ENCODE measurements at places on chromosomes 6 and 20. TPM values are rescaled to one million over a fixed set of nuclear protein-coding genes. Genes with fewer than 3 reads are reported as not detected.
A peak's percentile ranks its signal among the peaks of the same experiment; 100 is the strongest.

Gene IP6K3
- total RNA-seq: not detected

Gene POPDC3
- not detected for total RNA-seq

Gene HLA-DRA
- total RNA-seq: 204 TPM

DNA sequence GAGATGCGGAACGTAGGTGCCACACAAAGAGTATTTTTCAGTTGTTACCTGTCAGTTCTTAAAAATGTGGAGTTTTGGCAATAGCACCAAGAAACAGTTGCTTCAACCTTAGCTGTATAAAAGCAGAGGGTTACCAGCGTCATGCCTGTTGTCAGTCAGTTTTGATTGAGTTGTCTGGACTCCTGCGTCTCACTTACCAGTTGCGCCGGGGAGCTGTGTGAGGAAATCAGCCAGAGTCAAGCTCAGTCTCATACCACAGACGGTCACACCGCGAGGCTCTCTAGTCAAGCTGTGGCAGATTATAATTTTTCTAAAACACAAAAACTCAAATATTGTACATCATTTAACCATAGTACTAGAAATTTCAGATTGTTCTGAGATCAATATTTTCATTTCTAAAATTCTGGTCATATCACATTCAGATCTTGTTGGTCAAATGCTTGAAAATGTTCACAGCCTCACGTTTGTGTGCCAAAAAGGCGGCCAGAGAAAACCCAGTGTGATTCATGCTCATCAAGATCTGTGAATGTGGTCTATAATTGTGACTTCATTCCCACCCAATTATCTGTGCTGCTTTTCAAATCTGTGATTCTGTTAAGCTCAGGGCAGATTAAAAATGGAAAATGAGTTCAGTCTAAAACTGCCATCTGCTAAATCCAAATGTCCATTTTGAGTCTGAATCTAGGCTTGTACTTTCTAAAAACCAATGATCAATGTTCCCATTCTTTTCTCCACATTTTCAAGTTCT lies 37.5 kb downstream of the SASH1 start:
- no peak overlapping the region for H3K27ac ChIP-seq
- no peak for DNase-seq
- no peak overlapping the region for H3K4me3 ChIP-seq
- peaks cover 2% of the 10 kb centered on the region for H3K27me3 ChIP-seq
- H3K36me3 ChIP-seq: no peaks in the 10 kb centered on the region

- H3K4me1 ChIP-seq: peaks cover 55% of the 10 kb centered on the region
- peaks cover 7% of the 10 kb centered on the region for H3K27me3 ChIP-seq
- H3K27ac ChIP-seq: peak overlapping the region; percentile 92
- DNase-seq: peak; percentile 61
- H3K36me3 ChIP-seq: peaks cover 60% of the 10 kb centered on the region
- H3K4me3 ChIP-seq: peak overlapping the region; percentile 93
Measured at GRCh38 chr20:64077094-64077493, 2.2 kb downstream of the RGS19 start.

- H3K4me3 ChIP-seq: no peak overlapping the region
- H3K4me1 ChIP-seq: peaks cover 23% of the 10 kb centered on the region
- H3K27ac ChIP-seq: no peak overlapping the region
- DNase-seq: no peak
- peaks cover 68% of the 10 kb centered on the region for H3K27me3 ChIP-seq
Measured at GRCh38 chr6:56951049-56951831, 3.7 kb upstream of the BEND6 start.

DNA sequence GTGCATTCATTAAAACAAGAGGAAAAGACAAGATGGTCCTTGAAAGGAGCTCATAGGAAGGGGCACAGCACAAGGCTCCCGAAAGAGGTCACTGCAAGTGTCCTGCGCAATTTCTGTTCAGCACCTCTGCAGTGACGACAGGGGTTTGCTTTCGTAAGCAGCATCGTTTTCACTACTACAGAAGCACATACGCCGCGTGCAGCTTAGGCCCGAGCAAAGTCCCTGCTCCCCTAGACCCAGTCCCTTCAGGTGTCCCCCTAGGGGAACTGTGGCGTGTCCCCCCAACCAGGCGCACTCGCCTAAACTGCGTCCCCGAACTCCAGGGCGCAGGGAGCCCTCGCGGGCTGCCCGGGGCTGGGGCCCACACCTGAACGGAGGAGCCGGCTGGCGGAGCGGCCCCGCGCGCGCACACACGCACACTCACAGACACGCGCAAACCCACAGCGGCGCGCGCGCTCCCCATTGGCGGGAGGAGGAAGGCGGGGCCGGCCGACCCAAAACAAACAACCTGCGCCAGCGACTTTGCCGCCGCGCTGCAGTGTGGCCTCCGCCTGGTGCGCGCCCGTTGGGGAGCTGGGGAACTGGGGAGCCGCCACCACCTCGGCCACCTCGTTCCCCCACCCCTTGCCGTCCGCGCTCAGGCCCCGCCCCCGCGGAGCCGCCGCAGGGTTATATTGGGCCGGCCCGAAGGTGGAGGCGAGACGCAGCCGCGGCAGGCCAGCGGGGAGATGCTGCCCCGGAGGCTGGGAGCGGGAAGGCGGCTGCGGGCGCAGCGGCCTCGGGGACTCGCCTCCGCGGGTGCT lies at the start of gene FOXQ1:
TSS of gene FOXQ1 (plus strand) at position 699 of the 803 bp plus-strand sequence. CDS start 607 bp downstream, outside the sequence.
- peaks cover 70% of the 10 kb centered on the region for H3K27me3 ChIP-seq
- H3K27ac ChIP-seq: peak within 1 kb of the TSS; percentile 59
- DNase-seq: no peak

DNA sequence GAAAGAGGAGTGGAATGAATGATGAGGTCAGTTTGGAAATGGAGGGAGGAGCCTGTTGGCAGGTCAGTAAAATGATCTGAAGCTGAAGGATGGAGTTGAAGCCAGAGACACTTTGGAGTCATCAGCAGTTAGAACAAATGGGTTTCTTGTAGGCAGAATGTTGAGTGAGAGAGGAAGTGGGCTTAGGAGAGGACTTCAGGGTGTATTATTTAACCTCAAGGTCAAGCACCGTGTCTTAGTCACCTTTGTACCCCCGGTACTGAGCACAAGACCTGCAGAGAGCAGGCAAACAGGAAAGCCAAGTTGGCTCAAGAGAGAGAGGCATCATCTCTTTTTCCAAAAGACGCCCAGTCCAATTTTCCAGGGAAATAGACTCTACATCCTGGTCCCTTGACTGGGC lies 23.3 kb downstream of the C20orf173 start:
- peak overlapping the region; percentile 11 for H3K27ac ChIP-seq
- no peak overlapping the region for H3K4me3 ChIP-seq
- H3K36me3 ChIP-seq: peaks cover 76% of the 10 kb centered on the region
- DNase-seq: no peak
- peaks cover 36% of the 10 kb centered on the region for H3K4me1 ChIP-seq
- H3K27me3 ChIP-seq: no peaks in the 10 kb centered on the region

DNA sequence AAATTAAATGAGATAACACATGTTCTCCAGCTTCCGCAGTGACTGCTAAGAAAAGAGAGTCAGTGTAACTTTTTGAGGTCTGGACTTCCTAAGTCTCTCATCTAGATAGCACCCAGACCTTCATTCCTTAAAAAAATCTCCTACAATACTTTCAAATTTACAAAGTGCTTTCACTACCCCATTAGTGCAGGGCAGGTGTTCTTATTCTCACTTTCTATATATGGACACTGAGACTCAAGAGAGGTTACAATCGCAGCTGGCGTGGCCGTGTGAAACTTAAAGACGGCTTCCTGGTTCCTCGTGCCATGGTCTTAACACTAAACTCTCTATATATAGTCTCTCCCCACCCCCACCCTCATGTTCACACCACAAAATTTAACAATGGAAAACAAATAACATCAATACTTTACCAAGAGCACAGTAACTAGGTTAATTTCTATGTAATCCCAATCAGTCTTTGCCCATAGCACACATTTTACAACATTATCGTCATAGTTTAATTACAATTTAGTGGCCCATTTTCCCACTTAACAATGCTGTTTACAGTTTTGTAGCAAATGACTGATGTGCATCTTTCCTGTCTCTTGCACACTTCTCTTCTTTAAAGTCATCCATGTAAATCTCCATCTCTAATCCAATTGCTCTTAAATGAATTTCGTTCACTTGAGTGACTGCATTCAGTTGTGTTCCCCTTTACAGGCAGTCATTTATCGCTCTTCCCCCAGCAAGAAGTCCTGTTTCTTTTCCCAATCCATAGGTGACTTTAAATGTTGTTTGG lies 78.8 kb upstream of the ARID1B start:
- no peaks in the 10 kb centered on the region for H3K36me3 ChIP-seq
- peaks cover 22% of the 10 kb centered on the region for H3K4me1 ChIP-seq
- peaks cover 21% of the 10 kb centered on the region for H3K27me3 ChIP-seq
- DNase-seq: no peak
- H3K4me3 ChIP-seq: no peak overlapping the region

Data from activated CD4-positive, alpha-beta memory T cell treated with anti-CD3 and anti-CD28 coated beads, Interleukin-2, amount 10 ng/mL, durations not matched to agents 7 days and 5 days (primary cell).